ENCODE measurements at places on chromosomes 7 and 10.

GRCh38 chr10:33406596-33406995 lies 72.1 kb upstream of the NRP1 start:
- no peak for DNase-seq

- no peak for DNase-seq
Observed at GRCh38 chr7:44431091-44431608, 59.3 kb downstream of the NUDCD3 start.

GRCh38 chr7:26428571-26428970 lies 136.9 kb downstream of the SNX10 start:
- DNase-seq, result no peak

DNA sequence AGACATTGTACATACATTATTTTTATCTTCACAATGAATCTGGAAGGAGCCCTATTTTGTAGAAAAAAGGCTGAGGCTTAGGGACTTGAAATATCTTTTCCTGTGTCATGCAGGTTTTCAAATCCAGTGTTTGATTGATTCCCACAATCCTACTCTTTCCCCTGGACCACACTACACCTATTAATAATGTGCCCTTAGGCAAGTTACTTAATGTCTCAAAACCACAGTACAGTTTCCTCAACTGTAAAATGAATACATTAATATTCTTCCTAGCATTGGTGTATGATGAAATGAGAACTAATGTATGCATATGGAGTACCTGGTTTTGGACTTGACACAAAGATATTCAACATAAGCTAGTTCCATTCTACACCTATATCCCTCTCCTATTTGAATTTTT lies 313.3 kb upstream of the SP8 start:
- DNase-seq, result no peak

DNA sequence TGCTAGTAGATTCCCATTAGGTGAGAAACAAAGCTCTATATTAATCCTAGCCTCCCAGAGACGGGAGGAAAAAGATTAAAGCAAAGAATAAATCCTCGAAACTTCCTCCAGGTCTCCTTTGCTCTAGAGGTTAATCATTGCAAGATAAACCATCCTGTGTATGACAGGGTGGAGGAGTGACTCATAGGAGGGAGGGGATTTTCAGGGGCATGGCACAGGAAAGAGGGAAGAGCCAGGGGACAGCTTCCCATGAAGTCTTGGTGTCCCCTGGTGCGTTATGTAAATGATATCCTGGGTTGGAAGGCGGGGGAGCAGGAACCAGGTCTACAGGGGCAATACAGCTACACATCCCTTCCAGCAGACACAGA lies 780 bp downstream of the CYP3A5 start:
- no peak for DNase-seq

DNA sequence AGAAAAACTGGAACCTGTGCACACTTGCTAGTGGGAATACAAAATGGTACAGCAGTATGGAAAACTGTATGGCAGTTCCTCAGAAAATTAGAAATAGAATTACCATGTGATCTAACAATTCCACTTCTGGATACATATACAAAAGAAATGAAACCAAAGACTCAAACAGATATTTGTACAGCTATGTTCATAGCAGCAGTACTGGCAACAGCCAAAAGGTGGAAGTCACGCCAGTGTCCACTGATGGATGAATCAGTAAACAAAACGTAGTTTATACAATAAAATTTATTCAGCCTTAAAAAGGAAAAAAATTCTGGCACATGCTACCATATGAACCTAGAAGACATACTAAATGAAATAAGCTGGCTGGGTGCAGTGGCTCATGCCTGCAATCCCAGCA lies 23.0 kb downstream of the IDE start:
- DNase-seq, result no peak

GRCh38 chr7:8491106-8491505 lies 57.7 kb downstream of the NXPH1 start:
- no peak for DNase-seq

GRCh38 chr10:69332278-69333010 lies 54.1 kb downstream of the HK1 start:
- DNase-seq, result no peak

DNA sequence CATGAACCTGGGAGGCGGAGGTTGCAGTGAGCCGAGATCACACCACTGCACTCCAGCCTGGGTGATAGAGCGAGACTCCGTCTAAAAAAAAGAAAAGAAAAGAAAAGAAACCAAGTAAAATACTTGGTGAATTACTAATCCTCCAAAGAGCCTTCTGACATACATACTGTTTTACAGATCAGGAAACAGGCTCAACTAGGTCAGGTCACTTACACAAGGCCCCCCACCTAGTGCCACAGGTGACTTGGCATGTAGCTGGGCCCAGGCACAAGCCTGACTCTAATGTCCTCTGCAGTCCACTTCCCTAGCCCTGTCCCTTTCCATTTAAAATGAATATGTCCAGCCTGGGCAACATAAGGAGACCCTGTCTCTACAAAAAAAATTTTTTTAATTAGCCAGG lies 157.0 kb downstream of the TPST1 start:
- DNase-seq, result no peak

- DNase-seq, result no peak
Observed at GRCh38 chr7:2478399-2478785, 2.2 kb upstream of the GRIFIN start.

- DNase-seq, result no peak
Observed at GRCh38 chr10:114681542-114681941, 23.5 kb upstream of the ABLIM1 start.

- no peak for DNase-seq
Observed at GRCh38 chr7:44759246-44759645, 10.6 kb downstream of the ZMIZ2 start.

DNA sequence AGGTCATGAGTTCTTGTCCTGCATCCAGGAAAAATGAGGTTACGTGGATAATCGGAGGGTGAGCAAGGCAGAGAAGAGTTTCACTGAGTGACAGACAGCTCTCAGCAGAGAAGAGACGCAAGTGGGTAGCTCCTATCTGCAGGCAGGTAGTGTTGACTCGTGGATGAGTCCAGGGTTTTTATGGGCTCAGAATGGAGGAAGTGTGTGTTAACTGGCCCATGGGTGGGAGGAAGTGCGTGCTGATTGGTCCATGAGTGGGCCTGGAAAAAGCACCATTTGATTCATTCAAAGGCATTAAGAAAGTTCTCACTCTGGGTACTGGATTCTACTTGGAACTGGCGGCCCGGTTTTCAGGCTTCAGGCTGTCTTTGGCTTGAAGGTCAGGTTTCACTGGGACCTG lies 4.8 kb upstream of the DMTF1 start:
- no peak for DNase-seq

DNA sequence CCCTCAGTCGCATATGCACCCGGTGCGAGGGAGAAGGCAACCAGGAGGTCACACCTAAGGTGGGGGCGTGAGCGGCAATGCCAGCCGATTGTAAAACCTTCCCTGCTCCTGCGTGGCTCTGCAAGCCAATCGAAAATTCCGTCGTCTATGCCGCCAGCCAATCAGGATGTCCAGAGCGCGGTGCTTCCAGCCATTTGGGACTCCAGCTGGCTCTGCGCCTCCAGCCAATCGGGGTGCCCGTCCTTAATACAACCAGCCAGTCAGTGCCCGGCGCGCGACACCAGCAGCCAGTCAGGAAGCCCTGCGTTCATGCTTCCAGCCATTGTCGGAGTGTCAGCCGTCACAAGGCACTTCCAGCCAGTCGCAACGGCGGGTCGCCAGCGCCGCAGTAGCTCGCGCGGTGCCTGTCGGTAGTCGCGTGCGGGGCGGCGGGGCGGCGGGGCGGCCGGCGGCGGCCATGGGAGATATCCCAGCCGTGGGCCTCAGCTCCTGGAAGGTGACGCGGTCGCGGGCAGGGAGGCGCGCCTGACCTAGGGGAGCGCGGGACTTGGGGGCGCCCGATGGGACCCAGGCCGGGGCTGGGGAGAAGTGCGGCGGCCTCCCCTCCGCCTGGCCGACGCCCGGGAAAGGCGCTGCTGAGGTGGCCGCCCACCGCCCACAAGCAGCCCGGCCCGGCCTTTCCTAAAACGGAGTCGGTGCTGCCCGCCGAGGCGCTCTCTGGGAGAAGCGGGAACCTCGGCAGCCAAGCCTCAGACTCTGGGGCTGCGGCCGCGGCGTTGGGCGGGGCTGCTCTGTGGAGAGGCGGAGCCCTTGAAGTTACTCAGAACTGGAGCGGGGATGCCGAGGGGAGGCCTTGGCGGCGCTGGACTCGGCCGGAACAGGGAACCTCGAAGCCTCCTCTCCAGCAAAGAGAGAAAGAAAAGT lies at the start of gene AKR1E2:
Gene AKR1E2, plus strand, starts transcription at position 340 of the 924 bp plus-strand sequence. Its CDS starts 118 bp downstream, at position 458.
- peak; percentile 34 for DNase-seq

All from forelimb muscle (tissue), 1 donor.